Dermis lymphatic vessel endothelial cell (primary cell): ENCODE measurements at places on chromosomes 6 and 20. TPM values are rescaled to one million over a fixed set of nuclear protein-coding genes. Genes with fewer than 3 reads are reported as not detected.

The PDYN gene
- not detected in 2 replicates for total RNA-seq

The LTB gene
- total RNA-seq = 2.9 and 3.2 TPM in 2 replicates

The MDFI gene
- 27.0 and 51.8 TPM in 2 replicates for total RNA-seq

The NQO2 gene
- total RNA-seq = 14.6 and 19.7 TPM in 2 replicates

The SASH1 gene
- 97.2 and 116 TPM in 2 replicates for total RNA-seq

The CCN6 gene
- total RNA-seq = not detected in 2 replicates

The CAGE1 gene
- total RNA-seq = 0.11 and 0.17 TPM in 2 replicates

The SYNDIG1 gene
- not detected in 2 replicates for total RNA-seq

The OR12D3 gene
- total RNA-seq = not detected in 2 replicates

The SMIM26 gene
- total RNA-seq = 85.3 and 164 TPM in 2 replicates

The HSPA1L gene
- 1.2 and 1.5 TPM in 2 replicates for total RNA-seq

The EPHA7 gene
- 0.09 and 0.22 TPM in 2 replicates for total RNA-seq

The EEF1A2 gene
- 5.8 and 7.9 TPM in 2 replicates for total RNA-seq

The SNX14 gene
- total RNA-seq = 136 and 148 TPM in 2 replicates

The IRF4 gene
- not detected in 2 replicates for total RNA-seq

The UST gene
- total RNA-seq = 0.09 and 0.65 TPM in 2 replicates

The KIF13A gene
- total RNA-seq = 21.8 and 26.2 TPM in 2 replicates

The PTK6 gene
- under 0.01 TPM in 1 of 2 replicates, not detected in the other for total RNA-seq

The ENPP3 gene
- 0.34 and 0.76 TPM in 2 replicates for total RNA-seq

The LSM14B gene
- 24.9 and 26.8 TPM in 2 replicates for total RNA-seq

The SLC13A3 gene
- total RNA-seq = under 0.01 and 0.09 TPM in 2 replicates

The PHACTR1 gene
- 0.54 and 0.77 TPM in 2 replicates for total RNA-seq

The CCN2 gene
- 103 and 256 TPM in 2 replicates for total RNA-seq

The TLDC2 gene
- 0.09 and 0.11 TPM in 2 replicates for total RNA-seq

The ZKSCAN3 gene
- total RNA-seq = 2.2 and 6.3 TPM in 2 replicates

The PRL gene
- not detected in 2 replicates for total RNA-seq

The CNKSR3 gene
- total RNA-seq = 13.8 and 15.9 TPM in 2 replicates

The CDKAL1 gene
- total RNA-seq = 17.6 and 22.2 TPM in 2 replicates

The ACTL10 gene
- 0.87 and 0.95 TPM in 2 replicates for total RNA-seq

The IP6K3 gene
- not detected in 2 replicates for total RNA-seq

The IL17A gene
- not detected in 2 replicates for total RNA-seq

The CDH22 gene
- total RNA-seq = under 0.01 and 0.09 TPM in 2 replicates

The MAPK14 gene
- total RNA-seq = 38.4 and 40.1 TPM in 2 replicates

The TP53TG5 gene
- not detected in 2 replicates for total RNA-seq

The MRAP2 gene
- 6.4 and 8.9 TPM in 2 replicates for total RNA-seq

The BTBD9 gene
- total RNA-seq = 7.9 and 8.7 TPM in 2 replicates
